Activated CD4-positive, CD25-positive, alpha-beta regulatory T cell treated with anti-CD3 and anti-CD28 coated beads, Interleukin-2, amount 50 U/mL, for 16 hours (primary cell): ENCODE measurements at places on chromosomes 7 and 10.

- no peak for DNase-seq
Observed at GRCh38 chr10:130963786-130964522, 347.6 kb downstream of the TCERG1L start.

- DNase-seq: no peak
Observed at GRCh38 chr10:119663866-119664698, 12.9 kb downstream of the BAG3 start.

DNA sequence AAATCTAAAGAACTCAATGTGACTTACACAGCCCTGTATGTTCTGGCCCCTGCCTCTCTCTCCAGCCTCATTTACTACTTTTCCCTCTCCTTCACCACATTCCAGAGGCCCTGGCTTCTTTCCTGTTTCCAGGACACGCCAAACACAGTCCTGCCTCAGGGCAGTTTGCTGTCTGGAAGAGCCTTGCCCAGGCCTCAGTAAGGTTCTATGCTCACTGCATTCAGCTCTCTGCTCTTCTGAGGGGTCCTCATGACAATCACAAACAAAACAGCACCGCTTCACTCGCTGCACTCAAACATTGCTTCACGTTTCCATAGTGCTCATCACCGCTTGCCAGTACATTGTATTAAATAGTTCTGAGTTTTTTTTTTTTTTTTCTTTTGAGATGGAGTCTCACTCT is 35.1 kb upstream of the GARS1 start:
- DNase-seq: no peak

- DNase-seq: no peak
Observed at GRCh38 chr7:139490130-139490529, 6.7 kb upstream of the KLRG2 start.

GRCh38 chr7:26081638-26082037 is 70.4 kb upstream of the NFE2L3 start:
- DNase-seq: no peak
